ENCODE measurements at places on chromosomes 3 and 15.

GRCh38 chr15:72971766-72972165, 80.5 kb upstream of the NEO1 start:
- DNase-seq: no peak

GRCh38 chr3:2656806-2657777, 453.1 kb downstream of the IL5RA start:
- no peak for DNase-seq

GRCh38 chr15:50304836-50305235, 39.3 kb upstream of the HDC start:
- no peak for DNase-seq

- no peak for DNase-seq
Observed at GRCh38 chr3:152176998-152177397, 91.7 kb upstream of the MBNL1 start.

DNA sequence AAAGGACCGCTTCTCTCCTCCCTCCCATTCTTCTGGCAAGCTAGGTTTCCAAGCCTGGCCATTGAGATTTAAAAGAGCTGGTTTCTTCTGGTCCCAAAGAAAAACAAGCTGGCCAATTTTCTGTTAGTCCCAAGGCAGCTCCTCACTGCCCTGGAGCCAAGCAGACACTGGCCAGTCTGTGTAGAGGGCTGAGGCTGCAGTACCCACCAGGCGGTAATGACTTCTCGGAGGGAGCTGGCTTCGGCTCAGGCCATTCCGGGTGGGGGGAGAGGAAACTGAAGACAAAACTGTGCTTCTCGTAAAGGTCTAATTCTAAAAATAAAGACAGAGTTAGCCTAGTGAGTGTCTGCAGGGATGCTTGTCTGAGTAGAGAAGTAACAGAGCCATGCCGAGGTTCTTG, 78.5 kb upstream of the SMAD3 start:
- DNase-seq: no peak

- DNase-seq: no peak
Observed at GRCh38 chr3:196332168-196332567, 6.0 kb downstream of the TM4SF19 start.

GRCh38 chr3:184578822-184579221, 17.2 kb downstream of the EPHB3 start:
- DNase-seq: no peak

- DNase-seq: peak; percentile 73
Observed at GRCh38 chr3:42701371-42702065, 1.1 kb downstream of the HHATL start.

DNA sequence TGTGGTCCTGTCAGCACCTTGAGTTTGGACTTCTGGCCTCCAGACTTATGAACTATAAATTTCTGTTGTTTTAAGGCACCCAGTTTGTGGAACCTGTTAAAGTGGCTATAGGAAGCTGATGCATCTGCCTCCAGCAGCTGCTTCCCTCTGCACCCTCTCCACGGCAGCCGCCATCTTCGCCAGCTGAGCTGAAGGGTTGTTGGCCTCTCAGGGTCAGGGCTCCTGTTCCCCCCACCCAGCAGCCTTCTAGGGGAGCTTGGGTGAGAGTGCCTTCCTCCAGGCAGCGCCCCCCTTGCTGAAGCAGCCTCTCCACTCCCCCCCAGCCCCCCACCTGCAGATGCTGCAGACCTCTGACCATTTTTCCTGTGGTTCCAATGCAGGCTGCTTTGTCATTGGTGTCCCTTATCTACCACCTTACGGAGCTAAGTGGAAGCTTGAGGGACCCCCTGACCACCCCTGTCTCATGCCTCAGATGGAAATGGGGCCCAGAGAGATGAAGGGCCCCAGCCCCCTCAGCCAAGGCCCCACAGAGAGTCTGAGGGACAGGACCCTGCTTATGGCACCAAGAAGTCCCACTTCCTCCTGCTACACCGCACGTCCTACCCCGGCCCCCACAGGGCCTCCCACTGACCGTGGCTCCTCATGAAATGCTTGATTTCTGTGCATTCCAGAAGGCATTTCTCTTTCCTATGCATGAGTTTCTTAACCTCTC, 61.4 kb upstream of the TLE3 start:
- DNase-seq: no peak

DNA sequence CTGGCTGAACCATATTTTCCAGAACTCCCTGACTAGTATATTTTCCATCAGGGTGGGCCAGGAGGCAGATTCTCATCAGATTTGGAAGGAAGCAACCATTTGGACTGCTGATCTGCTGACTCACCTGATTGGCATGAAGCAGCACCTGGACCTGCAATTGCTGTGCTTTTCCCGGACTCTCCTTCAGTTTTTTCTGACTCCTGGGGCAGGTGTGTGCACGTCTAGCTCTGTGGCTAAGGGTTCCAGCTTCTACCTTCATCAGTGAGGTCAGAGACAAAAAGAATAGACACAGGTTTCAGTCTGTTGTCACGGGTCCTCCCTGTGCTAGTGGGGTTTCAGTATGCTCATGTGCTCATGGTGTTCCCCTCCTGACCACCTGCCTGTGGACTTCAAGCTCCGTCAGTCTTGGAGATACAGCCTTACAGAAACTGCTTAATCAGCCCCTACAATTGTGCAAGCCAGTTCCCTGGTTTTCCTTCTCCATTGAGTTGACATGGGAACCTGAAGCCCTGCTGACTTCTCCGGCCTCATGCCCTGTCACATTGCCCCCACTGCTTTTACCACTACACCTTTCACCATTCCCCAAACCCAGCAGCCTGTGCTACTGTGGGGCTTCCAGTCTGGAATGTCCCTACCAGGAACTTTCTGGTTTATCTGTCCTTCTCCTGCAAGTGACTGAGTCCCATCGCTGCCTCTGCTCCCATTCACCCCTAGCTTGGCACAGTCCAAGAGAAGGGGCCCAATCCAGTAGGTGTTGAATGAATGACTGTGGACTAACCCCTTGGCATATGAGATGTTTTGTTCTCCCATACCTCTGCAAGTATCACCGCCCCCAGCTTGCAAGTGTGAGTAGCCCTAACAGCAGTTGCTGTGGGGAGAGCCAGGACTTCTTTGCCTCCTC, 31.7 kb downstream of the HMCES start:
- DNase-seq: no peak

- no peak for DNase-seq
Observed at GRCh38 chr15:31077941-31078340, 23.6 kb downstream of the TRPM1 start.

DNA sequence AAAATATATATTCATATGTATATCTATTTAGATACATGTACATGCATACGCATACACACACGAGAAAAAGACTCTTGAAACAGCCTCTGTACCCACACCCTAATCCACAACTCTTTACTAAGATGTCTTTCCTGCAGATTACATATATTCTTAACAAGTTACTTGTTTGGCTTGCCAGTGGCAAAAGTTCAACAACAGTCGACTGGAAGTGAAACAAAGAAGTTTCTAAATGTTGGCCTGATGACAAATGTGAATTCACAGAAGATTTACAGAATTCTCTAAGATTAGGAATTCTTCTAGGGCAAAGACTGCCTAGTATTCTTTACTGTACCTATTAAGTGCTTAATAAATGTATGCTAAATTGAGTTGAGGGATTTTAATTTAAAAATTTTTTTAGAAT, 116.8 kb downstream of the CDIN1 start:
- DNase-seq: no peak

GRCh38 chr3:123348471-123349200, 100.3 kb downstream of the ADCY5 start:
- DNase-seq: no peak

DNA sequence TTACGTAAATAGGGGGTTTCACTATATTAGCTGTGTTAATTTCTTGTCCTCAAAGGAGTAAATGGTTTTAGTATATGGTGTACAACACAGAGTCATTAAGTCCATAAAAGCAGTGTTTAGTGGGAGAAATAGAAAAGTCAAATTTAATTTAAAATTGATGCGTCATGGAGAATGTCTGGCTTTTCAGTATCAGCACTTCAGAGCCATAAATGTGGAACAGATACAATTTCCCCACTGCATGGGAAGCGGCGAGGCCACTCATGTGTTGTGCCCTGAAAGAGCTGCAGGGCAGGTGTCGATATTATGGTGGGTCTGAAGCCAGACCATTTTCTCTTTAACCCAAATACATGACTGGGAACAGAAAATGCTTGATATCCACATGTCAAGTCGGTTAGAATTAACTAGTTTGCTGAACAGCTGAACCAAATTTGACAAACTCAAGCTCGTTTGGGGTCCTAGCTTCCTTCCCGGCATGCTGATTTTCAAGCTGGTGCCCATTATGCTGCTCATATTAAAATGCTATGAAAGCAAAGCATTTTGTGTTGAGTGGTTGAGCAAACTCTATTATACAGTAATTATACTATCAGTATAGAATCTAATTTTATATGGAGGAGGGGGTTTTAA, 364.6 kb upstream of the TBL1XR1 start:
- DNase-seq: no peak

- no peak for DNase-seq
Observed at GRCh38 chr15:60382773-60383674, 14.8 kb downstream of the ANXA2 start.

DNA sequence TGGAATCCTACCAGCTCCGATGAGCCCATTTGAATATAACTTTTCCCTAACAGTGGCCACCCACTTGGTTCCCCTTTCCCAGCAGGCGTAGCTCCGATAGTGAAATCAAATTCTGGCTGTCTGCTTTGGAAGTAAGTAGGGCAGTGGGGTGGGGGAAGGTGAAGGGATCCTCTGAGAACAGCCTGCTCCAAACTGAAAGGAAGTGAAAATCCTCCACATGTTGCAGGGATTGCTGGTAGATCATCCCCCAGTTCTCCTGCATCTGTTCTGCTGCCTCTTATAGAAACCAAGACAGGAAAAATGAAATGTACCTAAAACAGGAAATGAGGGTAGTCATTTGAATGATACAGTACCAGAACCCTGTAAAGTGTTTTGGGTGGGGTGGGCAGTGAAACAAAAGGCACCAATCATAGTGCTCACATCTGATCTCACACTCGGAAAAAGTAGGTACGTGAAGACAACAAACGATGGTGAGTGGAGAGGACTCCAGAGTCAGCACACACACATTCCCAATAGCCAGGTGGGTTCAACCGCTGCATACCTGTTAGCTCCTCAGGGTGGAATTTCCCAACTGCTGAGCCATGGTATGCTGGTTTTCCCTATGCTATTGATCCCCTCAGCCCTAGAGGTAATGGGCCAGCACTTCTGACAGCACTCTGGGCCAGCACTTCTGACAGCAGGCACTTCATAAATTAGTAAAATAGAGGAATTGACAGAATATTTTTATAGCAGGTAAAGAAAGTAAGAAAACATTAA, 304.9 kb upstream of the ADAMTS9 start:
- DNase-seq: no peak

DNA sequence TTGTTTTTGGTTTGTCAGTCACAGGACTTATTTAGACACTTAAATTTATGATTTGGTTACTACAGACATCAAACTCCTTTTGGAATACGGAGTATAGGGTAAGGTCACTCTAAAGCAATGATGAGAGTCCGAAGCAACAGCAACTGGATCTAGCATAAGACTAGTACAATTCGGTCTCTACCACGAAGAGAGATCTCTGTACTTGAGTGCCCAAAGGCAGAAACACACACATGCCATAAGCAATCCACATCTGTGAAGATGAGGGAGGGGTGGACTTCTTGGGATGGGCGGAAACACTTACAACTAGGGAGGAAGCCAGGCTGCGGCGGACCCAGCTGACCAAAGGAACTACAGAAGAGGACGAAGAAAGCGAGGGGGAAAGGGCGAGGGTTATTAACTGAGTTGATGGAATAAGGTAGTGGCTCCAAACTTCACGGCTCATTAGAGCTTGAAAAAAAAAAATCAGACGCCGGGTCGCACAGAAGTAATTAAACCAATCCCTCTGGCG, 595 bp downstream of the DPH6 start:
- no peak for DNase-seq

Data from CD4-positive, alpha-beta T cell treated with Interleukin-17A for 4 hours (primary cell).